ENCODE measurements at places on chromosomes 7 and 10. TPM values are rescaled to one million over a fixed set of nuclear protein-coding genes. Genes with fewer than 3 reads are reported as not detected.

- H3K4me3 ChIP-seq = no peak overlapping the region
- no peak overlapping the region for H3K27ac ChIP-seq
- peaks cover 23% of the 10 kb centered on the region for H3K4me1 ChIP-seq
- no peaks in the 10 kb centered on the region for H3K27me3 ChIP-seq
Observed at GRCh38 chr10:34653530-34653929, 161.6 kb downstream of the PARD3 start.

DNA sequence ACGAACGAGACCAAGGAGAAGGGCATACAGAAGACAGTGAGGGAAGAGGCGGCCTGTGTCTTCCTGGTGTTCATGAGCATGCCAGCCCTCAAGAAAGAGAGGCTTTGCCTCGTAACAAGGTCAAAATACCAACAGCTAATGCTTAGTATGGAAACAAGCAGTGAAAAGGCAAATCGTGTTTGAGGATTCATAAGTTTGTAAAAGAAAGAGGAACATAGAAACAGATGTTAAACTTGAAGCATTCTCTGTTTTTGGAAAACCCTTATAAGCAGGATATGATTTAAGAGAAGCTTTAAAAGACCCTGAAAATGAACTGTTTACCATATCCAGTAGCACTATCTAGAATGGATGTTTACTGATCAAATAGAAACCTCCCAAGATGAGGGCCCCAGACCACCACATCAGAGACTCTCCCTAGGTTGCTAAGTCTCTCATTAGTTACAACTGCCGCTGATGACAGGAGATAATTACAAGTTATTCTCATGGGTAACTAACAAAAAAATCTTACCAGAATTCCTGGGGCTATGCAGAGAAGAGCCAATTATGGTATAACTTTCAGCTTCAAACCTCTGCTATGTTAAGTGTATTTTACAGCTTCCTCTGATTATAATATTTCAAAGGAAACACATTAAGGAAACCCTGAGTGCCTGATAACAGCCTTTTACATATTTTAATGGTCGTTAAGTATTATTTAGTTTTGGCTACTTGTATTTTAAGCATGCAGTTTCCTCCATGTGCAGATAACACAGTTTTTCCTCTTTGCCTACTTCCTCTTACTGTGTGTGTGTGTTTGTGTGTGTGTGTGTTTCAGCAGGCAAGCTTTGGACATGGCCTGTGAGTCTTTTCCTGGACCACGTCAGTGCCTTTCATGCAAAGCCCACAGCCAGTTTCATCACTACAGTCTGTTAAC, 17.9 kb downstream of the JCAD start:
- DNase-seq = no peak
- H3K27me3 ChIP-seq = peaks cover 21% of the 10 kb centered on the region
- peaks cover 23% of the 10 kb centered on the region for H3K4me1 ChIP-seq
- H3K36me3 ChIP-seq = peaks cover 19% of the 10 kb centered on the region
- no peak overlapping the region for H3K4me3 ChIP-seq

SLC39A12 gene
- total RNA-seq = not detected

GRCh38 chr7:50397320-50397970, 52.7 kb downstream of the FIGNL1 start:
- no peak overlapping the region for H3K4me3 ChIP-seq
- no peaks in the 10 kb centered on the region for H3K4me1 ChIP-seq
- DNase-seq = no peak
- no peaks in the 10 kb centered on the region for H3K36me3 ChIP-seq
- H3K27ac ChIP-seq = no peak overlapping the region

DNA sequence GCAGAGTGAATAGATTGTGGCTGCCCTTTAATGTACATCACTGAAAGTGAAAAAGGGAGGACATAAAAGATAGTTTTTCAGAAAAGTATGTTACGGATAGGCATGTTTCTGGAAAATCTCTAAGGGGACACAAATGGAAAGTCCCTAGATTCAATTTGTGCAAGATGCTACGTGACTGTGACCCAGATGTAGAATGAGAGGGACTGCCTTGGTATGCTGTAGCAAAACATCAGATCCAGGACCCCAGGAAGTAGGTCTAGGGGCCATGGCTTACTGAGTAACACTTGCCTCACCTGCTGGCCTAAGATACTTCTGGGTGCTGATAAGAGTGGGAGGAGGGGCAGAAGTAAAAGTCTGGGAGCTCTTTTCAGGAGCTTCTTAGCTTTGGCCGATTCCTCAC, 191.2 kb upstream of the PHYHIPL start:
- H3K4me1 ChIP-seq = peaks cover 17% of the 10 kb centered on the region
- no peak overlapping the region for H3K4me3 ChIP-seq
- no peak for DNase-seq
- no peaks in the 10 kb centered on the region for H3K27me3 ChIP-seq

STAG3 gene
- total RNA-seq = 2.4 TPM

DNA sequence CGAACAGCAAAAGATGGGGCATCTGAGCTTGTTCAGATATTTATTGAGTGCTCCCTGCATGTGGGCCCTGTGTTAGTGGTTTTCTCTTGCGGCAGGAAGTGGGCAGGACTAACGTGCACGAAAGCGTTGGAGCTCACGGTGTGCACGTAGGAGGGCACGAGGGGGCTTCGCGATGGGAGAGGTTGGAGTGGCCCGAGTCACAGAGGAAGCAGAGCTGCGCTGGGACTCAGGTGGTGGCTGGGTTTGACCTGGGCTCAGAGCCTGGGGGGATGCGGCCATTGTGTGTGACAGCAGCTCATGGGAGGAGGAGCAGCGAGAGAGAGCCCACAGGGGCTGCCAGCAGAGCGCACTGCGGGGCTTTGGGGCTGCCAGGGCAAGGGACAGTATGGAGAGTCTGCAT, 7.7 kb downstream of the ZSCAN25 start:
- no peak for DNase-seq
- H3K27ac ChIP-seq = no peak overlapping the region
- peaks cover 40% of the 10 kb centered on the region for H3K36me3 ChIP-seq
- H3K4me3 ChIP-seq = no peak overlapping the region
- H3K27me3 ChIP-seq = no peaks in the 10 kb centered on the region

- no peak for DNase-seq
- H3K4me1 ChIP-seq = no peaks in the 10 kb centered on the region
- H3K27me3 ChIP-seq = peaks cover 33% of the 10 kb centered on the region
- H3K36me3 ChIP-seq = no peaks in the 10 kb centered on the region
Observed at GRCh38 chr10:11444531-11445228, 166.8 kb downstream of the USP6NL start.

DNA sequence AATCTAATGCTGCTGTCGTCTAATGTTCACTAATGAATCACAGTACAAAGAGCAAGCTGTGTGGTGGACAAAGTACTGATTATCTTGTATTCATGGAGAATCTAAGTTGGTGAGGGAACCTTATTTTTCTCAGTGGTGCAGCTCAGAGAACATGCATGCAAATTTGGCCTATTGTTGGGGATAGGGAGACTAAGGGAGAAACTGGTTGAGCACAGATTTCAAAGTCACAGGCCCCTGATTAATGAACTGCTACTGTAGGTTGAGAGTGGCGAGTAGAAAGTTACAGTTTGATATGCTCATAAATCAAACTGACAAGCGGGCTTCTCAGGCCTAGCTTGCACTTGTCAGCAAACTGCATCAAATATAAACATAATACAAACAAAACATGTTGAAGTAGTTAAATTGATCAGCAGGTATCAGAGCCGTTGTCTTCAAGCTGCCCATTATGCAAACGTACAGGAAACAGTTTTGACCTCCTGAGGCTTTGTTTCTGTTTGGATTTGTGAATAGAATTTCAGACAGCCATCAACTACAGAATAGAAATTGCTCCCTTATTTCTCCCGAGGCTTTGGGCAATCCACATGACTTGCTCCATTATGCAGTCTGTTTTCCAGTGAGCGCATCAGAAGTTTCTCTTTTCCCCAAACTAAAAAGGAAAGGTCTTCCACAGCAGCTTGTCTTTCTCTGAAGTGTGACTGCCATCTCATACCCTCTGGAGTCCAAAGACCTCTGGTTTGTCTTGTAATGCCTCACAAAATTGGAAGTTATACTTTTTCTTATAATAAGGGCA, 215.8 kb downstream of the FOXP2 start:
- peak overlapping the region; percentile 4 for H3K27ac ChIP-seq
- H3K4me1 ChIP-seq = peaks cover 7% of the 10 kb centered on the region
- DNase-seq = no peak
- no peak overlapping the region for H3K4me3 ChIP-seq
- H3K36me3 ChIP-seq = no peaks in the 10 kb centered on the region

C10orf53 gene
- not detected for total RNA-seq

ACTR3C gene
- 2.3 TPM for total RNA-seq

DNA sequence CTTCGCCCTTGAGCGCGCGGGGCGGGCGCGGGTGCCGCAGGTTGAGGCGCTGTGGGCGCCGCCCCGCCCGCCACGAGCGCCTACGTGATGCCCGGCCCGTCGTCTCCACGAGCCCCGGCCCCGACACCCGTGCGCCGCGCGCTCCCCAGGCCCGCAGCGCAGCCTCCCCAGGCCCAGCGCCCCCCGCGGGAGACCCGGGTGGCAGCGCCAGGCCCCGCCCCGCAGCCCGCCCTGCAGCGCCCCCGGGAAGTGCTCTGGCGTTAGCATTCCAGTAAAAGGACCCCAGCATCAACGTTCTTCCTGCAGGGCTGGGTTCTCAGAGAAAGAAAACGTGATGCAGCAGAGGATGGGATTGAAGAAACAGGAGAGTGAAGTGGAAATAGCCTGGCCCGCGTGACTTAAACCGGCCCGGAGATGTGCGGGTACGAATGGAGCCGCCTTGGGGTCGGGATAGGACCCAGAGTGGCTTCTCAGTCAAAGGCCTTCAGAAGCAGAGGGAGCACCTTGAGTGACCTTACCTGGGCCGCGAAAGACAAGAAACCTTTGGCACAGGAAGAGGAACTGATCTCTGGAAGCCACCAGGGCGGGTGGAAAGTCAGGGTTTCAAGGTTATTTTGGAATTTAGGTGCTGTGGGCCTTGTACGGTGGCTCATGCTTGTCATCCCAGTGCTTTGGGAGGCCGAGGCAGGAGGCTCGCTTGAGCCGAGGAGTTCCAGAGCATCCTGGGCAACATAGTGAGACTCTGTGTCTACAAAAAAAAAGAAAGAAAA, 1.8 kb downstream of the PFKP start:
- H3K27me3 ChIP-seq = peaks cover 71% of the 10 kb centered on the region
- H3K36me3 ChIP-seq = no peaks in the 10 kb centered on the region
- peak overlapping the region; percentile 62 for H3K27ac ChIP-seq

- H3K4me3 ChIP-seq = no peak overlapping the region
- peaks cover 18% of the 10 kb centered on the region for H3K4me1 ChIP-seq
- peaks cover 24% of the 10 kb centered on the region for H3K36me3 ChIP-seq
- H3K27ac ChIP-seq = no peak overlapping the region
- H3K27me3 ChIP-seq = peaks cover 51% of the 10 kb centered on the region
Observed at GRCh38 chr7:70711452-70711851, 420.5 kb upstream of the GALNT17 start.

DNA sequence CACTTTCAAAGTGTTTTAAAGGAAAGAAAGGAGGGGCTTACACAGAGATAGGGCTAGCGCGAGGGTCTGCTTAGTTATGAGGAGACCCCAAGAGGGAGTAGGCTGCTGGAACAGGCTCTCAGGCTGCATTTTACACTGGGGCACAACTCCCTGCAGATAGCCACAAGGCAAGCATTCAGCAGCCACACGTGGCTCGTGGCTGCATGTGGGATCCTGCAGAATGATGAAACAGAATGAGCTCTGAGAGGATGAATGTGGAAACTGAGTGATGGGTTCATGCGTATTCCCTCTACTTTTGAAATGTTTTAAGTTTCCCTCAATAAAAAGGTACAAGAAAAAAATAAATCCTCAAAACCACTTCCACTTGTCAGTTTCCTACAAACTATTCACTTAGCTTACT, 37.0 kb downstream of the PIP4K2A start:
- H3K27me3 ChIP-seq = no peaks in the 10 kb centered on the region
- no peak for DNase-seq
- H3K27ac ChIP-seq = no peak overlapping the region
- H3K4me3 ChIP-seq = no peak overlapping the region

GRCh38 chr10:123804716-123805115, 86.9 kb downstream of the CPXM2 start:
- DNase-seq = no peak
- no peaks in the 10 kb centered on the region for H3K36me3 ChIP-seq
- H3K27me3 ChIP-seq = peaks cover 16% of the 10 kb centered on the region
- no peaks in the 10 kb centered on the region for H3K4me1 ChIP-seq

- peaks cover 14% of the 10 kb centered on the region for H3K4me1 ChIP-seq
- H3K4me3 ChIP-seq = no peak overlapping the region
- no peaks in the 10 kb centered on the region for H3K27me3 ChIP-seq
- no peak for DNase-seq
- no peaks in the 10 kb centered on the region for H3K36me3 ChIP-seq
Observed at GRCh38 chr7:158408318-158408920, 179.2 kb downstream of the PTPRN2 start.

DNA sequence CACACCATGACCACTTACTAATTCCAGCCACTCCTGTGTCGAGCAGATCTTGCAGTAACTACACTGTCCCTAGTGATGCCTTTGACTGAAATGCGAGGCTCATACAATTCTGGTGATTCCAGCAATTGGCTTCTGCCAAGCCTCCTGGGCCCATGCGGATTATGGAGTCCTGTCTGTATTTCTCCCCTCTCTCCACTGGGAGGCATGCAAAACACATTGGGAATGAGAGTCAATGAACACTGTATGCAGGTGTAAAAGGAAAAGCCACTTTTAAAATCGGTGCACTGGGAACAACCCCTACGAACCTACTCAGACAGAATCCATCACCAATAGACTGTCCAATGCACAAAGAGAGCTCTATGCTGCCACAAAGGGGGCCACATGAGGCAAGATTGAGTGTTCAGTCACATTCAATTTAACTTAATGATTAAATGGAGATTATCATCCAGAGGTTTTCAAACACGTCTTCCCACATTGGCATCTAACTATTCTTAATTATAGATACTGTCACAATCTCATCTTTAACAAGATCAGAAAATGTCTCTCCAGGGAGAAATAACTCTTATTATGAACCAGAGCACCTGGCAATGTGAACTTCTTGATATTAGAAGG, 550.6 kb downstream of the GLRX3 start:
- H3K4me3 ChIP-seq = no peak overlapping the region
- no peak for DNase-seq
- H3K36me3 ChIP-seq = no peaks in the 10 kb centered on the region
- no peaks in the 10 kb centered on the region for H3K4me1 ChIP-seq
- H3K27ac ChIP-seq = no peak overlapping the region
- peaks cover 20% of the 10 kb centered on the region for H3K27me3 ChIP-seq

DNA sequence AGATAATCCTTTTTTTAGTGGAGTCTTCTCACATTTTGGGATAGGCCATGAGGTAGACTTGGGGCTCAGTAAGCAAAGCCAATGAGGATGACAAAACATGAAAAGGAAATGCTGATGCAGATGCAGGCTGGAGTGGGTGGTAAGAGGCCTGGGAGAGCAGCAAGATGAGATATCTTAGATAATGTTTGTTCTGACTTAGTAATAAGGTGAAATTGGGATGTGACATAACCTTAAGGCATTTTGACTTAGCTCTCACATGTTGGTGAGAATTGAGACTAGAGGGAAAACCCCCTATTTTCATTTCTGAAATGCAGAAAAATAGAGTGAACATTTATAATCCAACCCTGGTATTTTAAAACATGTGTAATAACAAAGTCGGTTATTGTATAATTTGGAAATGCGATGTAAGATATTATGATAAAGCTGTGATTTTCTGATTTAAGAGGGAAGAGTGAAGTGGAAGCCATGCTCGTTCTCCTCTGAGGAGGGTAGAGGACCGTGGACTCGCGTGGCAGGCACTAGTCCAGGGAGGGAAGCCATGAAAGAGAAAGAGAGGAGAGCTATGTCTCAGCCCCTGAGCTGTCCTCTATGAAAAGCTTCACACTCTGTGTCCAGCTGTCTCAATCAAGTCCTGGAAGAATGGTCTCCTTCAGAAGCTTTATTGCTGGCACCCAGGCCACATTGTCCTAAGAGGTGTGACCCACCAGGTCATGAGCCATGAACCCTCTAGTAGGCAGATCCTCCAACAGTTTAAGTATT, 57.3 kb downstream of the ST7 start:
- H3K4me3 ChIP-seq = no peak overlapping the region
- peaks cover 19% of the 10 kb centered on the region for H3K4me1 ChIP-seq
- H3K27ac ChIP-seq = no peak overlapping the region
- DNase-seq = no peak
- H3K36me3 ChIP-seq = no peaks in the 10 kb centered on the region
- H3K27me3 ChIP-seq = peaks cover 5% of the 10 kb centered on the region
